H4 (cell line): ENCODE measurements at places on chromosomes 16 and 17.

- no peak for DNase-seq
Observed at GRCh38 chr16:68425498-68426346, 22.6 kb downstream of the SMPD3 start.

- DNase-seq, result no peak
Observed at GRCh38 chr17:79530361-79531105, 80.3 kb downstream of the RBFOX3 start.

- DNase-seq, result no peak
Observed at GRCh38 chr17:55829995-55830612, 79.3 kb downstream of the PCTP start.

- no peak for DNase-seq
Observed at GRCh38 chr16:19781226-19781625, 63.2 kb downstream of the IQCK start.

- no peak for DNase-seq
Observed at GRCh38 chr16:54053891-54054820, 232.4 kb downstream of the IRX3 start.

GRCh38 chr17:65324611-65325342 is 187.6 kb downstream of the RGS9 start:
- no peak for DNase-seq

DNA sequence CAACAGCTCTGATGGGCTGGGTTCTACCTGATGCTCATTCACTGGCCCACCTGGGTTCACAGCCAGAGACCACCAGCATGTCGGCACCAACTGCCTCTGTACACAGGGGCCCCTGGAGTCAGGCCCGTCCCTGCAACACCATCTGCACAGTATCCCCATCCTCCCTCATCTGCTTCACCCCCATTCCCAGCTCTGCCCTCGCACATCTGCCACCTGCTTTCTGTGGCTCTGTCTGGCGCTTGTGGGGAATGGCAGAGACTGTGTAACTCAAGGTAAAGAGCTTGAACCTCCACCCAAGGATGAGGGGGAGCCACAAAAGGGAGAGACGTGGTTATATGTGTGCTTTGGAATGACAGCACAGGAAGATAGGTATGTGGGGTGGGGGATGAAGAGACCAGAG is 27.2 kb downstream of the SMPD3 start:
- no peak for DNase-seq

- no peak for DNase-seq
Observed at GRCh38 chr16:67534431-67534830, 5.8 kb downstream of the RIPOR1 start.

GRCh38 chr17:45149037-45149668 is 878 bp downstream of the HEXIM1 start:
- DNase-seq, result peak; percentile 84

- no peak for DNase-seq
Observed at GRCh38 chr17:64599827-64600226, 62.3 kb downstream of the SMURF2 start.

DNA sequence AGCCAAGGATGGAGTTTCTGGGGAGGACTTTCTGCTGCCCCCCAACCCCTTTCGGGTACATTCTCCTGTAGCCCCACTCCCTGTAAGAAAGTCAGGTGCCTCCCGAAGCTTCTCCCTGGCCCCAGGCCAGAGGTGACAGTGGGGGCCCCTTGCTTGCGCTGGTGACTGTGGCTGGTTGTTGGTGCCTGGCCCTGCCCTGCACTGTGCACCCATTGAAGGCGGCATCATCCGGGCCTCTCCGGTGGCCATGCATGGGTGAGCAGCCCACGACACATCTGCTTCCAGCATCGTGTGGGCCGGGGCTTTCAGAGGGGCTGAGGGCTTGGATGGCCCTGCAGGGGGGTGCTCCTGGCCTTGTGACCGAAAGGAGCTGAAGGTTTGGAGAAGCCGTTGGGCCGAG is 297.0 kb downstream of the SEC14L1 start:
- no peak for DNase-seq

- DNase-seq, result peak; percentile 49
Observed at GRCh38 chr16:65667011-65667578, 545.2 kb upstream of the CDH11 start.

- no peak for DNase-seq
Observed at GRCh38 chr17:17108451-17109049, 66.3 kb downstream of the MPRIP start.

GRCh38 chr16:17379121-17379571 is 91.6 kb downstream of the XYLT1 start:
- peak; percentile 38 for DNase-seq

DNA sequence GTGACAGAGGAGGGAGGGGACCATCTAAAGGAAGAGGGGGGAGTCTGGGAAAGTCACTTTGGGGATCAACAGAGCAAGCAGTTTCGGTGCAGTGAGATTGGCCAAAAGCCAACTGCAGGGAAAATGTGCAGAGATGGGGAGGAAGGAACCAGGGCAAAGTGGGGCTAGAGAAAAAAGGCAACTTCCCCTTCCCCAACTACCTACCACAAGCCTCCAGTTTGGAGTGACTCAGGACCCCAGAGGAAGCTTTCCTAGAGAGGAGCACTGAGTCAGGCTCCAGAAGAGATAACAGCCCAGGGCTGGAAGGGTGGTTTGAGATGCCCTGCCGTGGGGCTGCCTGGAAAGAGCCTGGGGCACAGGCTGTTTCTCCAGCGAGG is 6.9 kb upstream of the CD300LD start:
- DNase-seq, result no peak

DNA sequence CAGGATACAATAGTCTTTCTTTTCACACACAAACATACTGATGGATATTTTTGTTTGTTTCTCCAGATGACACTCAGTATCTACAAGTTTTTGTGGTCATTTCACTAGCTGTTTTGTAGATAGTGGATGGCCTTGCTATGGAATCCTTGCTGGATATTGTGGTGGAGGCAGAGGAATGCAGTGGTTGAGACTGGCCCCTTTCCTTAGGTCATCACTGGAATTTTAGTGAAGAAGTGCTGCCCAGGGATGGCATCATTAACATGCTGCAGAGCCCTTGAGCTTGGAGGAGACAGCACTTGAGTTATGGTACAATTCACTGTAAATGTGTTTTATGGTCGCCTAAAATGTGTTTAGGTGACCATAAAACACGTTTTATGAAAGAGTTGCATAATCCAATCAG is 455.9 kb upstream of the HSBP1 start:
- no peak for DNase-seq

GRCh38 chr17:79536212-79536840 is 74.5 kb downstream of the RBFOX3 start:
- DNase-seq, result no peak

DNA sequence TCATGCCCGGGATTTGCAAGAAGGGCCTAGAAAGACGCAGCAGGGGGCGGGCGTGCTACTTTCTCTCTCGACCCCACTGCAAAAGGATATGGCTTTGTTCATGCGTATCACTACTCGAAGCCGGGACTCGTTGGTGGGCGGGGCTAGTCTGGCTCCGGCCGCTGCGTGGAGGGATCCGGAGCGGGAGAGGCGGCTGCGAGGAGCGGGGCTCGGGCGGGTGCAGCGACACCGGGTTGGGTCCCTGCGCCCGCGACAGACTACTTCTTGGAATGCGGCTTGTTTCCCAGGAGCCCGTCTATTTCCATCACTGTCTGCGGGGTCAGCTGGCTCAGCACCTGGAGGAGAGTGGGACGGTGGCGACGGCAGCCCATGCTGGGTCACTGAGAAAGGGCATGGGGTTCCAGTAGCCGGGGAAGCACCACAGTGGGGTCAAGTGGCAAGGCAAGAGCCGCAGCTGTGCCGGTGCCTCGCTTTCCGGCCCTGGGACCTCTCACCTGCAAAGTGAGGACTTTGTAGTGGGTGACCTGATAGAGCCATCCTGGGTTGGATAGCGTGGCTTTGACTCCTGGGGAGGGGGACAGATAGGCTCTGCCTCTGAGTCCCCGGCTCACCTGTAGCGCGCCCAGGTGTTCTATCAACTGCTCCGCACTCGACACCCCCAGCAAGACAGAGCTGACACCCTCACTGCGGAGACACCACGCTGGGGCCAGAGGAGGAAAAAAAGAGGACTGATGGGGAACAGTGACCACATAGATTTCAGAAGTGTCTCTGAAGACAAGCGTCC is 6.6 kb downstream of the KCNAB3 start:
- DNase-seq, result no peak

DNA sequence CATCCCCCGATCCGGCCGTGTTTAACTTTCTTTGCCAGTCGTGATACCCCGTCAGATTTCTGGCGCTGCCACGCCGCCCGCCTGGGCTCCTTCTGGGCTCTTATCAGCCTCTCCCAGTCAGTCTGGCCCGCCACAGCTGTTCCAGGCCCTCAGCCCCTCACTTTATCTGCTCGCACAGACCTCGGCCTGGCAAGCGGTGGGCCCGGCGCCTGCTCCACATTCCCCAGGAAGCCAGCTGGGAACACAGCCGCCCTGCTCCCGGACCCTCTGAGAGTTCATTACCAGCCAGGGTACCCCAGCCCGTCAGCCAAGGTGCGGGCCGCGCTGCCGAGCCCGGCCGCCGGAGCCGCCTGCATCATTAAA is 157.5 kb downstream of the ZNF423 start:
- DNase-seq, result no peak

DNA sequence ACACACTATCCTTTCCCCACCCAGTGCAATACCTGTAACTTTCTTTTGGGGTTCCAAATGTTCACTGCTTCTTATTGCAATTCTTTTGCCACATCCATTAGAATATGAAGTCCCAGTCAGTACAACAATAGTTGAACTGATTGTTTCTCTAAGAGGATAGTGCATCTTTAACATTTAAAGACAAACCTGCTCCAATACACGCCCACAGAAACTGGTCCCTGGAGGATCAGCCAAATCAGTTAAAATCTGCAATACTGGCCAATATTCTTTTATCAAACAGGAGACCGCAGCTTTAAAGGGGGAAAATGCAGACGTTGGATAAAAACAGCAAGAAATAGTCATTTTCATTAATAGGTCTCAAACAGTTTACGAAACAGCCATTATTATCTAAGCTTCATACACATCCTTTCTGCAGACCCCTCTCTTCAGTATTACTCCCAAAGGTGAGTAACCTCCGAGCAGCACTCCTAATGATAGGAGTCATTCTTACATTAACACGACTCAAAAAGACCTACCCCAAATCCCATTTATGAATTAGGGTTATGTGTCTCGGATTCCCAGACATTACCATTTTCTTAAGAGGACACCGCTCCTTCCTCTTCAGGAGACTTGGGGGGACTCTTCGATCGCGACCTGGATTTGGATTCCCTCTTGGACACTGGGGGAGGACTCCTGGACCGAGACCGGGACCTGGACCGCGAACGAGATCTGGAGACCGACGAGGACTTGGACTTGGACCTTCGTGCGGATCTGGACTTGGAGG is 1.4 kb downstream of the SRSF2 start:
- no peak for DNase-seq

DNA sequence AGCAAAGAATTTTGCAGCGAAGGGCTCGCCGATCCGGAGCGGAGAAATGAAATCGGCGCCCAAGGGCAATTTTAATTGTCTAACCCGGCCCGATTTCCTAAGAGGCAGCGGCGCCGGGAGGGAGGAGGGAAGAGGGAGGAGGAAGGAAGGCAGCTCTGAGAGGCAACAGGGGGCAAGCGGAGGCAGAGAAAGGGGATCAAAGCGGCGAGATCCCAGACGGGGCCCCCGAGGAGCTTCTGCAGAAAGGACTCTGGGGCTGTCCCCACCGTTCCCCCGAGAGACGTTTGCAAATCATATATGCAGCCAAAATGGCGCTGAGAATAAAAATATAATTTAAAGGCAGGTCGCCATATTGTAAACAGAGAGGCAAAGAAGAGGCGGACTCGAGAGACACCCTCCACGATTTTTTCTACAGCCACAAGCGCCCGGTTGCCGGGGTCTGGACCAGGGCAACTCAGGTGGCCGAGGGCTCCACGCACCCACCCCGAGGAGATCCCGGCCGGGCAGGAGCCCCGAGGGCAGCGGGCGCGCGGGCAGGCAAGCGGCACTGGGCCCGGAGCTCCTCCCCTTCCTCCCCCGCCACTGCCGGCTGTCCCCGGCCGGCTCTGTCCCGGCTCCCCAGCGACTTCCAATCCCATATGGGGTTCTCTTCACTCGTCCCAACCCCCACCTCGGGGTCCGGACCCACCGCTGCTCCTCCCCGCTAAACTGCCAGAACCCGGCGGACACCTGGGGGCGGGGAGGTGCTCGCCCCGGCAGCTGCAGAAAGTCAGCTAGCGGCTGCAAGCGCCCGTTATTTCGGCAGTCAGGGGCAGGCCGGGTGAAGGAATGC is 1.9 kb downstream of the PHF12 start:
- DNase-seq, result no peak

GRCh38 chr17:59329176-59330052 is 2.0 kb upstream of the YPEL2 start:
- peak; percentile 66 for DNase-seq

DNA sequence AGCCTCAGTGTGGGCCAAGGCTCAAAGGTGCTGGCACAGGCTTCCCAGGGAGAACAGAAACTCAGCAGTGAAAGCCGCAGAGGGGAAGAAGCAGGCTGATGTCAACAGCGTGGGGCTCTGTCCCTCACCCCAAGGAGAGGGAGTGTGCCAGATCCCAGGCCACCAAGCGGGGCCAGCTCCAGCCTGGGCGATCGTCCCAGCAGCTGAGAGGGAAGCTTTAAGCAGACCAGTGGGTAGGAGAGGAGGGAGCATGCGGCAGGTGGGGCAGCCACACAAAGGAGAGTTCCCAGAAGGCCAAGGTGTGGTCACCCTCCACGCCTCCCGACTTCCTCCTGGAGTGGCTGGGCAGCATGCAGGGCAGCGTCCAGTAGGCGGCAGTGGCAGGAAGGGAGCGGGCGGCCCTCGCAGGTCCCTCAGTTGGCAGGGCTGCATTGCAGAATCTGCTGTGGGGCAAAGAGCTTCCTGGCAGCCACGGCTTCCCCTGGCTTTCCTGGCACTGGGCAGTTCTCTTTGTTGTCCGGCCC is 6.0 kb downstream of the SYNGR2 start:
- DNase-seq, result no peak
